Hematopoietic multipotent progenitor cell treated with erythropoietin and hydrocortisone succinate and interleukin-3 and kit ligand, for 4 days (in vitro differentiated cells): ENCODE measurements at places on chromosomes 12 and 14.
A peak's percentile ranks its signal among the peaks of the same experiment; 100 is the strongest.

- DNase-seq, result peak; percentile 50
Observed at GRCh38 chr14:105093038-105093430, 27.8 kb upstream of the GPR132 start.

DNA sequence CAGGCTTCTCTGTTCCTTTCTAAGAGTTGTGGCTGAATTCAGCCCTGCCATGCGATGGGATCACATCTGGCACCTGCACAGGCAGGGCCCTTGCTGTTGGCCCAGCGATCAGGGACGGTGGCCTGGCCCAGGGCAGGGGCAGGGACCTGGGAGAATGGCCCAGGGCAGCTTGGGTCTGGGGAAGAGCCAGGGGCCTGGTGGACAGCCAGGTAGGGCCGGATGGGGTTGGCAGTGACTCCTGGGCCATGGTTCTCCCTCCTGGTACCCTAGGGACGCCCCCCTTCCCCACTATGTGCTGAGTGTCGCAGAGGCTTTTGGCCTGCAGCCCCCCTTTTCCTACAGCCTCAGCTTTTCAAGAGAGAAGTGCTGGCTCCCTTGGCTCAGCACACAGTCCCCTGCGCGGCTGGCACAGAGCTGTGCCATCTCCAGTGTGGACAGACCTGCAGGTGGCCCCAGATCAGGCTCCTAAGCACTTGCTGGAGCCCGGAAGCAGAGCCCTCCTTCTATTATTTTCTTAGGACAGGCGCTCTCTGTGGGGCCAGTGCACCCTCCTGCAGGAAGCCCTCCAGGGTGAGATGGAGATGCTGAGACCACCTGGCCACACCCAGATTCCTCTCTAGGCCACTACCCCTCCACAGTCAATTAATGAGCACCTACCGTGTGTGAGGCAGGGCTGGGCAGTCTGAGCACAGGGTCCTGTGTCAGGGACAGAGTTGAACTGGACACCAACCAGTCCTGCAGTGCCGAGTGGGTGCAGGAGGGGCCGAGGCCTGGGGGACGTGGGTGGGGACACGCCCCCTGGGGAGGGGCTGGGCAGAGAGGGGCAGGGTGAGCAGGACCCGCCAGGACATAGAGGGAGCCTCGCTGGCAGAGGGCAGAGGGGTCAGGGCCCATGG lies 267.6 kb downstream of the ADGRD1 start:
- DNase-seq, result no peak

- peak; percentile 100 for DNase-seq
Observed at GRCh38 chr14:20461225-20462141, at the start of gene PIP4P1. TSS of gene PIP4P1 (minus strand) at chr14:20461434. CDS start at chr14:20461325, 109 bp downstream.

DNA sequence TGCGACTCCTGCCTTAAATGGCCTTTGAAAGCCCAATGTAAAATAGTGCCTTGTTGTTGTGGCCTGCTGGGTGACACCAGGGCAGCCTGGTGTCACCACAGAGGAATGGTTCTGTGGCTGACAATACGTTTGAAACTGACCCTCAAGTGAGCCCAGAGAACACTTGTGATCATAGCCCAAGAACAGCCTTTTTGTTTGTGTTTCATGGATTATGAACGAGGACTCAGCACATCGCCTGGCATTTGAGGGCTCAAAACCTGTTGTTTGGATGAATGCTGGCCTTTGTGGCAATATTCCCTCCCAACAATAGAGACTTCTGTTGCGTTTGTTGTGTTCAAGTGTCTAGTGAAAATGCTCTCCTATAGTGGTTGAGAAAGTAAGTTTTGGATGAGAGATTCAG lies 48.5 kb downstream of the TSPAN9 start:
- no peak for DNase-seq

DNA sequence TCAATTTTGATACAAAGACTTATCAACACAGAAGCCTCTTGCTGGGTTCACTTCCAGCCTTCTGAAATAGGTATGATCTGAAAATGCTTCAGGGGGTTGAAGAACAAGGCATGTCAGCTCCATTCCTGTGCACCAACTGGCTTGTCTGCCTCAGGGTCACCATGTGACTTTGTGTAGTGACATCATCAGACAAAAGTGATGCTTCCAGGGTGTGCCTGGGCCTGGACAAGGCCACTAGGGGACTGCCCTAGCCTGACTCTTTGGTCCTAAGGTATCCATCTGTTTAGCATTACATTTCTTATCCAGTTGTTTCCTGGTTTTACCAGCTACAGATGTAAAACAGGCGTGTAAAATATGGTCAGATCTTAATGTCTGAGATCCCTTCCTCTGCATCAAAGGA lies 155.6 kb downstream of the CAND1 start:
- DNase-seq, result no peak

GRCh38 chr12:121787063-121788025 lies 6.1 kb downstream of the RHOF start:
- DNase-seq, result no peak

DNA sequence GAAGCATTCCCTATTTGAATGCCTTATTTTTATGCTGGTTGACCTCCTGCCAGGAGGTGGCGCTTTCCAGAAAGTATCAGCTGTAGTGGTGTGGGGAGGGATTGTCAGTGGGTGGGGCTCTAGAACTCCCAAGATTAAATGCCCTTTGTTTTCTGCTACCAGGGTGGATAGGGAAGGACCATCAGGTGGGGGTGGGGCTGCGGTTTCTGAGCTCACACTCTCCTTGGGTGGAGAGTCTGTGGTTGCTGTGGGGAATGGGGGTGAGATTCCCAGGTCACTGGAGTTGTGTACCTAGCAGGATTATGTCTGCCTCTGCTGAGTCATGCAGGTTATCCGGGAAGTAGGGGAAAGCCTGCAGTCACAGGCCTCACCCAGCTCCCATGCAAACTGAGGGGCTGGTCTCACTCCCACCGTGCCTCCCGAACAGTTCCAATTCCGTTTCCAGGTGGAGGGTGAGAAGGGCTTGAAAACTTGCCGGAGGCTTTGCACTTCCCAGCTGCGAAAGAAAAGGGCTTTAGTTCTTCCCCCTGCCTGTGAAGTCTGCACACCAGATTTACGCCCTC lies 68.3 kb downstream of the ALG10B start:
- DNase-seq, result peak; percentile 4

GRCh38 chr14:32764131-32764530 lies 174.5 kb upstream of the NPAS3 start:
- DNase-seq, result no peak

GRCh38 chr12:27462151-27462694 lies 15.7 kb downstream of the SMCO2 start:
- peak; percentile 27 for DNase-seq
